ENCODE measurements at places on chromosomes 12 and 14.
A peak's percentile ranks its signal among the peaks of the same experiment; 100 is the strongest.

DNA sequence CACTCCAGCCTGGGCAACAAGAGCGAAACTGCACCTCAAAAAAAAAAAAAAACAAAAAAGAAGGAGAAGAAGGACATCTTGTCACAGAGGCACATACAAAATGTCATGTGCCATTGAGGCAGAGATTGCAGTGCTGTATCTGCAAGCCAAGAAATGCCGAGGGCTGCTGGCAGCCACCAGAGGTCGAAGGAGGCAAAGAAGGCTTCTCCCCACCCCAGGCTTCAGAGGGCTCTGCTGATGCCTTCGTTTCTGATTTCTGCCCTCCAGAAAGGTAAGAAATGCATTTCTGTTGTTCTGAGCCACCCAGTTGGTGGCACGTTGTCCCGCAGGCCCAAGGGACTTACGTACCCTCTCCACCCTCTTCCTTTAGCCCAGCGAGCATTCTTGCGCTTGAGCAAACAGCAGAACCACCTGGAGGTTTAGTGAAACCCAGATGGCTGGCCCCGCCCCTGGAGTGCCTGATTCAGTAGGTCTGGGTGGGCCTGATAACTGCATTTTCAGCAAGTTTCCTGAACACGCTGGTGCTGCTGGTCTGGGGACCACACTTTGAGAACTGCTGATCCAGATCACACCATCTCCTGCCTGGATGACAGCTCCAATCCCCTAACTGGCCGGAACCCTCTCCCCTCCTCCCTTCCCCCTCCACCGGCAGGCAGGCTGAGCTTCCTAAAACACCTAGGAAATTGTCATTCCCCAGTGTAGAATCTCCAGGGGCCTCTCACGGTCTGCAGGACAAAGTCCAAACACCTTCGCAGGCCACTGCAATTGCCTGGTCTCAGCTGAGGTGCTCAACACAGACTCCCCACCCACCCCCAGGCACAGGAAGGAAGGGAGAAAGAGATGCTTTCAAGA, 21.1 kb upstream of the SCARB1 start:
- DNase-seq: no peak

GRCh38 chr12:93571925-93572711, at the start of gene SOCS2:
Gene SOCS2, plus strand, starts transcription at chr12:93572675. Its CDS starts 223 bp downstream, at chr12:93572898.
- DNase-seq: no peak

GRCh38 chr12:107884769-107885694, 110.5 kb downstream of the ASCL4 start:
- peak; percentile 27 for DNase-seq

GRCh38 chr14:75044322-75044721, 6.9 kb downstream of the MLH3 start:
- DNase-seq: no peak

DNA sequence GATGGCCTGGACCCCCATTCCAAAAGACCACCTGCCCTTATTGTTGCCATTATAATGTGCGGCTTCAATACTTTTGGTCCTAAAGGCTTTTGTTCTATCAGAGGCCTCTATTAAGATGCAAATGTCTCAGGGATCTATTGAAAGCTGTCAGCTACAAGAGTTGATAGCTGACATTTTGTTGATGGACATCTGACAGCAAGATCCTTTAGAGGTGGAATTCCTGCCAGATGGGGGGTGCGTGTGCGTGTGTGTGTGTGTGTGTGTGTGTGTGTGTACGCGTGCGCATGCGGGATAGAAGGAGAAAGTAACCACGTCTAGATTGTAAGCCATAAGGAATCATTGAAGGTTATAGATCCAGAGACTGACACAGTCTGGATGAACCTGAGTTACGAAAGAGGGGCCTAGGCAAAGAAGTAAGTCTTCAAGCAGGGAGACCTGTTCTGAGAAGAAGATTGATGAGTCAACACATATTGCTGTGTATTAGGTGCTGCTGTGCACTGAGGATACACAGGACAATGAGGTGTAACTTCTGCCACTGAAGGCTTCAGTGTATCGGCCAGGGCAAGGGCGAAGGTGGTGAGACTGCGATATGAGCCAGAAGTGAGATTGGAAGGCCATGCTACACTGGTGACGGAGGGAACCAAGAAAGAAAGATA, 89.2 kb downstream of the PRMT8 start:
- no peak for DNase-seq

GRCh38 chr12:27821259-27821973, 41.4 kb upstream of the MANSC4 start:
- DNase-seq: peak; percentile 64

- peak; percentile 19 for DNase-seq
Observed at GRCh38 chr12:64057706-64058105, 164.4 kb downstream of the KICS2 start.

- no peak for DNase-seq
Observed at GRCh38 chr14:68464711-68465110, 328.2 kb downstream of the ZFP36L1 start.

GRCh38 chr12:109961201-109961600, 35.0 kb downstream of the GIT2 start:
- no peak for DNase-seq

GRCh38 chr14:81946375-81946774, 412.7 kb upstream of the SEL1L start:
- peak; percentile 2 for DNase-seq

- no peak for DNase-seq
Observed at GRCh38 chr14:87996291-87996592, 3.3 kb upstream of the GALC start.

DNA sequence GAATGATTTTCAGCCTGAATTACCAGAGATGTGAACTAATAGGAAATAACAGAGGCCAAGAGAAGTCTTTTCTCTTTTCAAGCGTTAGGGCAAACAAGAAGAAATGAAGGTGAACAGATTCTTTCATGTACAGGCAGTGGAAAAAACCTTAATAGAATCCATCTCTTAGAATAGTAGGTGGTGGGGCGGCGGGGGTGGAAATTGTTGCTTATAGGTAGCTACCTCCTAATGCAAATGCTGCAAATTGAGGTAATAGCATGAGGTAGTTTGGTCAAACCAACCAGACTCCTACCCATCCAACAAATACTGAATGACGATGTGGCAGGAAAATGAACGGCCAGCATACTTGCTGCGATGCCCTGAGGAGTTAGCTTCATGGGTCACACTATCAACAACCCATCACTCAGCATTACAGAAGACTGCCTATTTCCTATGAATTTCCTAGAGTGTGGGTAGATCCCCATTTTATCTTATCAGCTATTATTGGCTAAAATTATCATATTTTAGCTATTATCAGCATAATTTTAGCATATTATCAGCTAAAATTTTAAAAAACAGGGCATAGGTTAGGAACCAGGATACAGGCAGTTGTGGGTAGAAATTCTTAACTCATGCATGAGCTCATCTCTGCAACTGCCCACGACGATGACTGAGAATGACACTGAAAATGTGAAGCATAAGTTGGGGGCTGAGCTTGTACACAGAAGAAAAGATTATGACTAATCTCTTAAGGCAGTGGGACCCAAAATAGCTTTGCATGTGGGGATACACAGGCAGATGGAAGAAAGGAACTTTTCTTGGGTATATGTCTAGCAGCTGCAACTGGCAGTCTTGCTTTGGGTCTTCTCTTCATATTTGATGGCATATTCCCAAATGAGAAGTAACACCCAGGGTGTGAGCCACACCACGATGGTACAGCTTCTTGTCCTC, 68.7 kb downstream of the NIN start:
- no peak for DNase-seq

- no peak for DNase-seq
Observed at GRCh38 chr14:65045709-65046108, 56.6 kb downstream of the MAX start.

DNA sequence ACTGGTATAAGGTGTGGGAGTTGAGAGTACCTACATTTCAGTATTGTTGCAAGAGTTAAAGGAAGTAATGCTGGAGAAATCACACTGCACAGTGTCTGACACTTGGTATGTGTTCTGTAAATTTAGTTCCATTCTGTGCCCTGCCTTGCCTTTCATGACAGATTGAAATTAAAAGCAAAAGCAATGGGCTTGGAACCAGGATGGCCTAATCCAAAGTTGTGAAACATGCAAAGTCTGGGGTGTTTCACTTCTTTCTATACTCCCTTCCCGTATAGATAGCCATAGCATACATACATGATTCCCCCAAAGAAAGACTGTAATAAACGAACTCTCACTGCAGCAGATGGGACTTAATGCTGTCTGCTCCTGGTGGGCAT, 281.1 kb downstream of the NRXN3 start:
- no peak for DNase-seq

DNA sequence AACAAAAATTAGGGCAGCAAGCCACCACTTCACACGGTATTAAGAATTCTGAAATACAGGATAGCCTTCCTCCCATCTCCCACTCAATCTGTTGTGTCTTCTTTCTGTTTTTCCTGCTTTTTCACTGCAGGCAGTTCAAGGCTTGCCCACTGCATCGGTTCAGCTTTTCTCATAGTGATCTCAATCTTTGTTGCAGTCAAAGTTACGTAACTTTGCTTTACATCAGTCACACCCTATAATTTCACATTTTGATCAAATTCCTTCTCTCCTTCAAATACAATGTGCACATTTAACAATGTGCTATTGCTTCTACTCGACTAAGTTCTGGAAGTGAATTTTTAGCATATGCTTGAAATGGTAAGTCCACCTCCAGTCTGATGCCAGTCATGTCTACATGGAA, 217.6 kb downstream of the EFCAB11 start:
- DNase-seq: no peak

GRCh38 chr14:32507029-32507984, 178.2 kb downstream of the AKAP6 start:
- no peak for DNase-seq

DNA sequence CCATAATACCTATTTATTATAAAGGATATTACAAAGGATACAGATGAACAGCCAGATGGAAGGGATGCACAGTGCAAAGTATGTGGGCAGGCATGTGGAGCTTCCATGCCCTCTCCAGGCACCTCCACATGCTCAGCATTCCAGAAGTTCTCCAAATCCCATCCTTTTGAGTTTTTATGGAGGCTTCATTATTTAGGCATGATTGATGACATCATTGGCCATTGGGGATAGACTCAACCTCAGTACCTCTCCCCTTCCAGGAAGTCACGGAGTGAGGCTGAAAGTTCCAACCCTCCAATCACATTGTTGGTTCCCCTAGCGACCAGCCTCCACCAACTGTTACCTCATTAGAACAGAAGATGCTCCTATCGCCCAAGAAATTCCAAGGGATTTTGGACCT, 156.4 kb downstream of the ATP23 start:
- DNase-seq: no peak

DNA sequence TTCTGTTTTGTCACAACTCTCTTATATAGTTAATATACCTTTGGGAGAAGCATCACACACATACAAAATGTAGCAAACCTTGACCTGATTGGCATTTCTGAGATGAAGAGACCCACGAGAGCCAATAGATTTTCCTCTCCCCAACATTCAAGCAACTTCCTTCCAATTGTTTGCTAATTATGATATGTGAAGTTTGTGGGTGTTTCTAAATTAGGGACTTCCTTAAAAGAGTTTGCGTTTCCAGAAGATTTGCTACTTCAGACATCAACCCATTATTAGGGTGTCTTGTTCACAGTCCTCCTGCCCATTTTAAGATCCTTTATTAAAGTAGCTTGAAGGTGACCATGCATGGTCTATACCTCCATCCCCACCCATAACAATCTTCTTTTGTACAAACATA, 9.4 kb downstream of the AICDA start:
- DNase-seq: no peak

DNA sequence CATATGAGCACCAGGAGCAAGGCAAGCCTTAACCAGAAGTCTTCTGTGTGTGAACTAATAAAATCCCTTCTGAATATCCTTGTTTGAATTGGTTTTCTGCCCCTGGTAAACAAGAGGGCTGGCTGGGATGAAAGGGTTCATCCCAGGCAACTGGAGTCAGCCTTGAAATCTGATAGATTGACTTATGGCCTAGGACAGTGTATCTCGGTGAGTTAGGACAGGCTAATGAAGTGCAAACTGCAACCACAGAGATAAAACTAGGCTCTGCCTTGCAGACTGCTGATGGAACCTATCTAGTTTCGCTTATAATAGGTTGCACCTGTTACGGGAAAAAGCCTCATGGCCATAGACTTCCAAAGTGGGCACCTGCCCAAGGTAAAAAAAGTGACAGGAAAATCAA, 451.9 kb upstream of the NOVA1 start:
- DNase-seq: no peak

- DNase-seq: peak; percentile 27
Observed at GRCh38 chr12:52884526-52885293, 20.2 kb downstream of the KRT8 start.

DNA sequence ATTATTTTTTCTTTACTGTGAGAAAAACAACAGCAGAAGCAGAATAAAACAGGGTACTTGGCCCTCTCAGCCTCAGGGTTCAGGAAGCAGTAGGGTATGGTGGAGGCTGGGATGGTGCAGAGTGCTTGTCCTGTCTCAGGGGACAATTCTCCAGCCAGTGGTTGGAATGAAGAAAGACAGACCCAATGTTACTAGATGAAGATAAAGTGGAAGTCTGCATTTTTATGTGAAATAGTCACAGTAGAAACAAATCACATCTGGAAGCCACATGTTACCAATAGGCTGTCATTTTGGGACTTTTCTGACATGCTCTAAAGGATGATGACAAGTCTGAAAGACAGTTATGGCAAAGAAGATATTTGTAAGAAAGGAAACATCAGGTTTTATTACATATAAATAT, 32.3 kb downstream of the PROX2 start:
- DNase-seq: no peak

DNA sequence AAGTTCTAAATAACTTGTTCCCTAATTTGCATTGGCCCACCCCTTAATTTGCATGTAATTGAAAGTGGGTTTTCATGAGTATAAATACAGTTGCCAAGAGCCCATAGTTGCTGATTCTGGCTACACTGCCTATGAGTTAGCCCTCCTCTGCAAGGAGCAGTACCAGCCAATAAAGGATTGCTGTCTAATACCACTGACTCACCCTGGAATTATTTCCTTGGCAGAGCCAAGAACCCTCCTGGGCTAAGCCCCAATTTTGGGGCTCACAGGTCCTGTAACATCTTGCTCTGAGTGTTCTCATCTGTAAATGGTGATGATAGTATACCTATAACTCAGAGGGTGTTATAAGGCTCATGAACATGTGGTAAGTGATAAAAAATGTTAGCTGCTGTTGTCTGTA, 6.8 kb downstream of the TTC8 start:
- DNase-seq: no peak

DNA sequence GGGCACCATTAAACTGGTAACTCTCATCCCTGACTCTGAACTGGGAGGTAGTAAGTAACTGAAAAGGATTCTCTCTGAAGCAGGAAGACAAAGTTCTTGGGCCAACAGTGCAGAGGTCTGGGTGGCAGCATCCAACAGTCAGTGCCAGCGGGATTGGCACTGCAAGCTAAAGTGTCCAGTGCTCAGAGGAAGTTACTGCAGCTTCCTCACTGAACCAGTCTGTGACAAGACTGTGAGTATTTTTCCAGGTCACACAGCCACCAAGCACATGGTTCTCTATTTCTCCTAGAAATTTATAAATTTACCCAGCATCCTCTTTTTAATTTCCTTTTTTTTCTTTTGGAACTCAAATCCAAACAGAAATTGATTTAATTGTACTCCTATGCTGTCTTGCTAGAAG, 81.6 kb upstream of the FAR2 start:
- peak; percentile 26 for DNase-seq

GRCh38 chr14:68822132-68822651, 29.3 kb upstream of the ZFP36L1 start:
- DNase-seq: no peak

- no peak for DNase-seq
Observed at GRCh38 chr12:23847857-23848256, 101.6 kb downstream of the SOX5 start.

Data from globus pallidus (tissue), 1 donor.